Activated CD4-positive, alpha-beta T cell treated with anti-CD3 and anti-CD28 coated beads, Interleukin-2, Interleukin-6, amounts not matched to agents 100 ng/mL and 50 ng/mL, durations not matched to agents 16 hours and 8 hours (primary cell): ENCODE measurements at places on chromosomes 2 and 18.
A peak's percentile ranks its signal among the peaks of the same experiment; 100 is the strongest.

DNA sequence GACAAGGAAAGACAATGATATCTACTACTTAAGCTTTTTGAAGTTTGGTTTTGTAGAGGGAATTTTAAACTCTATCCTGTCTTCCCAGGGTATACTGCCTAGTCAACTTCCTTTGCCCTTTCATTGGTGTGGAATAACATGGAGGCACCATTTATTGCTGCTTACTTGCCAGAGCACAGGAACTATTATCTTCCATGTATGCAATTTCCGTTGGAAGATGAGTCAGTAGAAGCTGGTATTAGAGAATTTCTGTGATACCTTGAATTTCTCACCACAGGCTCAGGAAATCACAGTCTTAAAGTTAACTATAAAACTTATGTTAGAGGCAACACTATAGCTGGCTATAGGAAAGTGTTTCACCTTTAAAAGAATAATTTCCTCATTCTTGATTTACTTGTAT is 40.9 kb upstream of the RGPD4 start:
- DNase-seq = no peak

- no peak for DNase-seq
Observed at GRCh38 chr2:109257653-109258052, 128.6 kb downstream of the SH3RF3 start.

GRCh38 chr18:59198215-59198614 is 21.7 kb upstream of the GRP start:
- no peak for DNase-seq

DNA sequence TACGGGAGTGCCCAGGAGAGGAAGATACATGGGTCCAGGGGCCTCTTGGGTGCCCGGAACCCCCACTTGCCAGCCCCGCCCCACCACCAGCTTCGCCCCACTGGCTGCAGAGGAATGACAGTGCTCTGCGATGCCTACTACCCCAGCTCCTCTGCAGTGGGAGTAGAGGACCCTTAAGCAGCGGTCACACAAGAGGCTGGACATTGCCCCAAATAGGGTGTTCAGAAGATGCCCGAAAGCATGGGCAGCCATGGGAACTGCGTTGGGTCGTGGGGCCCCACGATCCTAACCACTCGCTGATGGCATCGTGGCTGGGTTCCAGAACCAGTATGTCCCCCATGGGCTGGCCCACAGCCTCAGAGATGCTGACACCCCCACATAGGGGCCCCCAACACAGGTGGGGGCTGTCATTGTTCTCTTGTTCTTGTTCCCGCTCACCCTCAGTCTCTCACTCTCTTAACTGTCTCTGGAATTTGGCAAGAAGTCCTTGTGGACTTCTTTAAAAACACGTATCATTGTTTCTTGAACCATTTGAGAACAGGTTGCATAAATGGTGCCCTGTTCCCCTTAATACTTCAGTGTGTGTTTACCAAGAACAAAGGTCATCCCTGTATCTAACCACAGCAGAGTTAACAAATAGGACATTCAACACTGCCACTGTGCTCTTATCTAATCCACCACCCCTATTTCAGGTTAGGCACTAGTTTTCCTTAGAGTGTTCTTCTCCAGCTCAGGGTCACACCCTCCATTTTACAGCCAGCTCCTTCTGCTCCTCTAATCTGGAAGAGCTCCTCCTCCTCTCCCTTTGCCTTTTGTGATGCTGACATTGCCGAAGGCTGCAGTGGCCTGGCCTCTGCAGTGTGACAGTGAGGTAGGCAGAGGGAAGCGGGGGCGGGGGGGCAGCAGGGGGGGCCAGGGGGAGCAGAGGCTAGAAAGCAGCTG is 76.3 kb downstream of the STPG4 start:
- DNase-seq = no peak

- DNase-seq = no peak
Observed at GRCh38 chr18:35508746-35509338, 11.1 kb upstream of the INO80C start.

DNA sequence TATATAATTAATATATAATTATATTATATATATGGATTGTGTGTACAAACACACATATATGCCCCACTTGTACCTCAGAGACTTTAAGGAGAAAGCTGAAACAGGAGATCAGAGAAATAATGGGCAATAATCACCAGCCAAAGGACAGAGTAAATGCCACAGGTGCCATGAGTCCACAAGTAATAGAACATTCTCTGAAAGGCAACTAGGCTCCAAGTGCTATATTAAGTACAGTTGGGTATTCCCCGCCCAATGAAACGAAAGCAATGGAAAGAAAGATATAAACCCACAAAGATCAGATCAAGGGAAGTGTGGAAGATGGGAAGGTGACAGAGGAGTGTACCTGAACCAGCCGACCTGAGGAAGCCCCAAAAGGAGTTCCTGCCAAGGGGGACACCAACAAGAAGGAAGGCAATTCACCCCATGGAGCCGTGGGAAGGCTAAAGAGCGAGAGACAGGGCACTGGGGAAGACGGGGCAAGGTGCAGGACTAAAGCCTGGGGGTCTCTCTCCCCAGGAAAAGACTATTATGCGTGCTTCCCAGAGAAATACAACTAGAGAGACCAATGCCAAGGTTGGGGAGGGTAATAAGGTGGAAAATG is 19.0 kb downstream of the DYM start:
- DNase-seq = no peak

GRCh38 chr2:152716805-152717227 is 445 bp downstream of the PRPF40A start:
- DNase-seq = peak; percentile 35

- DNase-seq = peak; percentile 74
Observed at GRCh38 chr2:38315707-38316333, 61.3 kb downstream of the ATL2 start.

DNA sequence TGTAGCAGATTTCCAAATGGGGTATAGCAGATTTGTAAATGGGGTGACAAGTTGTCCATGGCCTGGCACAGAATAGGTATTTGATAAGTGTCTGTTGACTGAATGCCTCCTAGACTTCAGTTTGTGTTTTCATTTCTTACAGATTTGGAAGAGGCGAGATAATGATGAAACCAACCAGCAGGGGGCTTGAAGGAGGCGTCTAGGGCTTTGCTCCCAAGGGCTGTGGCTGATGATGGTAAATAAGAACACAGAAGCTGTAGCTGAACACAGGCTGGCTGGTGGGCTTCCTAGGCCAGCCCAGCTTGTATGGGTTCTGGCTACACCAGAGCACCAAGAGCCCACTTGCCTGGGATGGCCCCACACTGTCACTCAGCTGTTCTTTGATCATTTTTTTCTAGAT is 19.4 kb downstream of the SFTPB start:
- DNase-seq = peak; percentile 36

GRCh38 chr2:40169430-40169829 is 282.5 kb downstream of the SLC8A1 start:
- no peak for DNase-seq

DNA sequence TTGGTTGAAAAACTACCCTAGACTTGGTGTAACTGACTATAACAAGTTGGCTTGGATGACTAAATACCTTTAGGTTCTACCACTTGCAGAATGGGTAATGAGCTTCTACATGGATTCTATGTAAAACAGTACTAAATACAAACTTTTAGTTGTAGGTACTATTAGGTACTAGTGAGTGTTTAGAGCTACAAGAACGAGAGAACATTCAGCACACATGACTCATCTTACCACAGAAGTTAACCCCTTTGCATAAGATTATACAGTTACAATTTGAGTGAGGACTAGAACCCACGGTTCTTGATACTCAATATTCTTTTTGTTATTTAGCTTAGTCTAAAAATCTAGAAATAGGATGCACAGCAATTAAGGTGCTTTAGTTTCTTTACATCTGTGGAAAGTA is 101.7 kb upstream of the TFCP2L1 start:
- DNase-seq = peak; percentile 4

- DNase-seq = peak; percentile 44
Observed at GRCh38 chr18:24369426-24369825, 28.2 kb downstream of the OSBPL1A start.

DNA sequence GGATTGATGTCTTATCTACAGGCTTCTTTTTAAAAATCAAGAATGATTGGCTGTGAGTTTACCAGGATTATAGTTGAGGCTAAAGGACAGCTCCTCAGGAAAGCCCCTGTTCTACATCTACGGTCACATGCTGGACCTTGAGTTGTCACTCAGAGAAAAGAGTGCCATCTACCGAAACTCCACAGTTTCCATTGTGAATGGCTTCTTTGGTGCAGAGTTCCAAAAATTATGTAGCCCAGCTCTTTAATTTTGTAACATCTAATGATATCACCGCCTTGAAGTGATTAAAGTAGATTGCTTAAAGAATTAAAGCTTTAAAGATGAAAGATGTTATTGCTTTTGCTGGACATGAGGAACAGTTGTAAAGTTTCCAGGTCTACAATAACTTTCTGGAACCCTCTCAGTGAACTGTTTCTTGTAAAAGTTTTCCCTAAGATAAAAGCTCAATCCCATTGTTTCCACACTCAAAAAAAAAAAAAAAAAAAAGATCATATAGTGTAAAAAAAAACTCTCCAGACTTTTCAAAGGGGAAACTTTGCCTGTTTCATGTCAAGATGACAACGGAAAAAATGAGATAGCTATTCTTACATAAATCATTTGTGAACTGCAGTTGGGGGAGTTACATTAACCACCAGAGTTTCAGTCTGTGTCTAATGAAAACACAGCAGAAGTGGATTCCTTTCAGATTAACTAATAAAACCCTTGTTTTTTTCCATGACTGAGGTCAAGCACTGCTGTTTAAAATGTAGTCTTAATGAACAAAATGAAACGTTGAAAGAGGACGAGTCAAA is 4.3 kb downstream of the COL3A1 start:
- DNase-seq = peak; percentile 67

DNA sequence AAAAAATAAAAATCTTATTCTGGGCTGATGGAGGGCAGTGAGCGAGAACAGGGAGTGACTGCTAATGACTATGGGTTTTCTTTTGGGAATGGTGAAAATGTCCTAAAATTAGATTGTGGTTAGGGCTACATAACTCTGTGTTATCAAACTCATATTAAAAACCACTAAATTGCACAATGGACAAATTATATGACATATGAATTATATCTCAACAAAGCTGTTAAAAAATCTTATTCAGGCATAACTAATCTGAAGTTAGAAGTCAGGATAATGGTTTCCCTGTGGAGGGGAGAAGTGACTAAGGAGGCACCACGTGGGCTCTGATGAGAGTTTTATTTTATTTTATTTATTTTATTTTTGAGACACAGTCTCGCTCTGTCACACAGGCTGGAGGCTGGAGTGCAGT is 32.1 kb upstream of the DPP4 start:
- DNase-seq = no peak

GRCh38 chr2:239118675-239119211 is 270.9 kb downstream of the TWIST2 start:
- DNase-seq = peak; percentile 41

DNA sequence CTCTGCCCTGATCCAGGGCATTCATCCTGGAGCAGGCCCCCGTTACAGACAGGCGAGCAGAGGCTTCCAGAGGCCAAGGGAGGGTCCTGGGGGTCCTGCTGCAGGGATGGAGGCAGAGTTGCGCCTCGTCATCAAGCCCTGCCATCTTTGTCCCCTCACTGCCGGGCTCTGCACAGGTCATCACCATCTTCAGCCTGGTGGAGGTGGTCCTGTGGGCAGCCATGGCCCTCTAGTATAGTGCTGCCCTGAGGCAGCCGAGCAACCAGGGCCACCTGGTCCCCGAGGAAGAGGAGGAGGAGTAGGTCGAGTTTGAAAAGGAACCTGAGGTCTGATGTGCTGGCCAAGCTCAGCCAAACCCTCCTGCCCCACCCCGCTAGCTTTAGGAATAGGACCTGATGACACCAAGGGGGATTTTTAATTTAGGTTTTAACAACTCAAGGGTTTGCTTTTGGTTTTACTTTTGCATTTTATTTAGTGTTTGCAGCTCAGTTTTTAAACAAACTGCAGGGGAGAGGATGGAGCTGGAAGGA is 8.8 kb upstream of the ALPI start:
- DNase-seq = no peak

DNA sequence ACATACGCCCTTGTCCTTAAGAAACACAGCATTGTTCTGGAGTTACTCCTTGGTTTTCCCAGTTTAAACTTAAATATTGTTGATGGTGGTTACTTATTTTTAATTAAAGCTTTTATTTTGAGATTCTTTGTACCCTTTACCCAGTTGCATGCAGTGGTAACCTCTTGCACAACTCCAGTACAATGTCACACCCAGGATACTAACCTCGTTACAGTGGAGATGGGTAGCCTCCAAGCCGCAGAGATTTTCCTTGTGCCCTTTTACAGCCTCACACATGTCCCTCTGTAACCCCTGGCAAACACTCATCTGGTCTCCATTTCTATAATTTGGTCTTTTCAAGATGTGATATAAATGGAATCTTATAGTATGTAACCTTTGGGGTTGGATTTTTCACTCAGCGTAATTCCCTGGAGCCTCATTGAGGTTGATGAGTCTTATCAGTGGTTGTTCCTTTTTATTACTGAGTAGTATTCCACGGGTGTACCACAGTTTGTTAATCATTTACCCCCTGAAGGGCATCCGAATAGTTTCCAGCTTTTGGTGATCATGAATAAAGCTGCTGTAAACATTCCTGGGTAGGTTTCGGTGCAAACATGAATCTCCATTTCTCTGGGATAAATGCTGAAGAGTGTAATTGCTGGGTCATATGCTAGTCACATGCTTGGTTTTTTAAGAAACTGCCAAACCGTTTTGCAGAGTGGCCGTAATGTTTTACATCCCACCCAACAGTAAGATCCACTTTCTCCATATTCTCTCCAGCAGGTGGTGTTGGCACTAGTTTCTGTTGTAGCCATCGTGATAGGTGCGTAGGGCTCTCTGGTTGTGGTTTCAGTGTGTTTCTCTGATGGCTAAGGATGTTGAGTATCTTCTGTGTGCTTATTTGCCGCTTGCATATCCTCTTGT is 68.6 kb downstream of the DGKD start:
- no peak for DNase-seq

DNA sequence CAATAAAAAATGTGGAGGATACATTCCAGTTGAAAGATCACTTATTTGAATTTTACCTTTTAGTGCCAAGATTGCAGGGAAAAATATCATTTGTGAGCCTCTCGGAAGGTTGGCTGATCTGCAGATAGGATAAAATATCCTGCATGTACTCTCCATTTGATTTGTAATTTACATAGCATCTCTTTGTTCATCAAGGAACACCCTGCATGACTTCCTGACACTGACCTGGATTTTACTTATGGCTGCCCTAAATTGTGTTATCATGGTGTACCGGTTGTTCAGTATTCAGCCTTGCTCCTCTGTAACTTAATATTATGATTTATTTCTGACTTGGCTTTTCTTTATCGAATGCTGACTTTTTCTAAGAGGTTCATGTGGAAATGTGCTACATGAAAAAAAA is 226.4 kb downstream of the PIK3C3 start:
- no peak for DNase-seq

GRCh38 chr2:186822323-186822722 is 26.6 kb downstream of the ZSWIM2 start:
- DNase-seq = no peak
